ENCODE measurements at places on chromosomes 7 and 10.

DNA sequence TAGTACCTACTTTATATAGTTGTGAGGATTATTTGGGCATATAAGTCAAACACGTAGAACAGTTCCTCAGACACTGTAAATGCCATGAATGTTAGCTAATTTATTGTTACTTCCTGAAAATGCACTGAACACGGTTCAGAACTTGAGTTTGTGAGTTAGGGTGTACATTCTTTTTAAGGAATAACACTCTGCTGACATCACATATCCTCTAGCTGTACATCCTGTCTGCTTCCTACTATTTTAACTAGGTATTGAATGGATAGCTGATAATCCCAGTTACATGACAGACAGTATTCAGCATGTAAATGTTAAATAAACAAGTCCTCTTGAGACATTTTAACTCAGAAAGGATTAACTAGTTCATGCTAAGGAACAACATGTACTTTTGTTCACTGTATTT, 16.0 kb downstream of the SAMD8 start:
- DNase-seq, result no peak

- DNase-seq, result no peak
Observed at GRCh38 chr10:69715156-69715898, 85.3 kb downstream of the FAM241B start.

- DNase-seq, result no peak
Observed at GRCh38 chr7:156386097-156386496, 254.5 kb upstream of the RNF32 start.

DNA sequence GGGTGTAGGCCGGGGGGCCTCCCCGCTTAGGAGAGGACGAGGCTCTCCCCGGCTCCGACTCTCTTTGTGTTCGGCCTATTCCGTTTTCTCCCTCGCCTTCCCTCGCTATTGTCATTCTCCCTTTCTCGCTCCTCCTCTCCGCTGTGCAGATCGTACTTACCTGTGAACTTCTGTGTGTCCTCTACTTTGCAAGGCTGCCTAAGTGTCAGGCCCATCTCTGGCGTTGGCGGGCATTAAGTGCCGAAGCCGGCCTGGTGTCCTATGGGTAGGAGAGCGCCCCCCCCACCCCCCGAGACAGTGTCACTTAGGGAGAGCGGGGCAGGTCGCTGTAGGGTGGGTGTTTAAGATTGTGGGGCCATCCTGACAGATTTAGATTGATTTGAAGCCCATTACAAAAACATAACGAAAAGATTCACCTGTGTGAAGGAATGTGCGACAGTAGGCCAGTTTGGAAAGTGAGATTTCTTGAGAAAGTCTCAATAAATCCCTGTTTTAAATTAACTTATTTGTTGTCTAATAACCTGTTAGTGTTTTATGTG, 579 bp downstream of the RBM33 start:
- peak; percentile 21 for DNase-seq

GRCh38 chr10:21020545-21020944, 123.4 kb upstream of the NEBL start:
- DNase-seq, result no peak

- no peak for DNase-seq
Observed at GRCh38 chr7:31476073-31476745, 37.7 kb upstream of the ITPRID1 start.

GRCh38 chr7:85021101-85021704, 165.7 kb downstream of the SEMA3D start:
- no peak for DNase-seq

- no peak for DNase-seq
Observed at GRCh38 chr7:81206667-81207360, 288.0 kb upstream of the SEMA3C start.

GRCh38 chr10:109886037-109886780, 37.1 kb downstream of the XPNPEP1 start:
- no peak for DNase-seq

GRCh38 chr7:10677211-10677610, 296.5 kb upstream of the PHF14 start:
- DNase-seq, result no peak

GRCh38 chr10:90319188-90319914, 538.5 kb downstream of the HTR7 start:
- no peak for DNase-seq

GRCh38 chr7:74202841-74203556, 6.8 kb upstream of the LAT2 start:
- DNase-seq, result no peak
